AG10803 (cell line): ENCODE measurements at places on chromosomes 12 and 14.

DNA sequence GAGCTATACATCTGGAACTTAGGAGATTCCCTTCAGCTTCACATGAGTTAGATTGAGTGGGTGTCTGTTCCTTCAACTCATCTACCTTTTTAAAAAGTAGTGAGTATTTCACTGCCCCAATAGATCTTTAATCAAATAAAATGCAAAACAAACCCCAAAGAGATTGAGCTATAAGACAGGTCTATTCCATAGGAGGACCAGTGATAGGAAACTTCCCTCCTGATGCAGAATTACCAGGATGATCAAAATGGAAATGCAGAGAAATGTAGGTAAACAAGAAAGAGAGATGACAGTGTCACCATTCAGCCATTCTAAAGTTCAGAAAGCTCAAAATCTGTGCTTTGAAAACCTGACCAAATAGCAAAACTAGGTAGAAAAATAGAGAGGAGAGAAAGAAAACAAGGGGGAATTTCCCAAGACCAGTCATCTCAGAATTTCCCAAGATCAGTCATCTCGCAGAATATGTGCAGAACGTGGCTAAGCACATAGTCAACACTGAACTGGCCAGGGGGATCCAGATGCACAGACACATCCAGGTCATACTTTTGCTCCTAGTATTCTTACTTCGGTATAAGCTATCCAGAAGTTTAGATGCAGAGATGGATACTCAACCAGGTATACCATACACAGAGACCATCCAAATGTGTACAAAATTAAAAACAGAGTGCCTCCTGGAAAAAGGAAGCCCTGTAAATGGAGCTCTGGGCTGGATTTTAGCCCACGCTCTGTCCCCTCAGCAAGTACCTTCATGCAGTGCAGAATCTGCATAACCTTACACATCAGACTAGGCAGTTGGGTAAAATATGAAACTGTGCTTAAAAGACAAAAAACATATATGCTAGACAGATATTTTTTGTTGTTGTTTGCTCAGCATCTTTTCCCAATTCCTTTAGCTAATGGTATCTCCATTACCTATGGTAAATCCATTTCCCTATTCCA, 27.4 kb downstream of the SLC41A2 start:
- DNase-seq = peak; percentile 51

DNA sequence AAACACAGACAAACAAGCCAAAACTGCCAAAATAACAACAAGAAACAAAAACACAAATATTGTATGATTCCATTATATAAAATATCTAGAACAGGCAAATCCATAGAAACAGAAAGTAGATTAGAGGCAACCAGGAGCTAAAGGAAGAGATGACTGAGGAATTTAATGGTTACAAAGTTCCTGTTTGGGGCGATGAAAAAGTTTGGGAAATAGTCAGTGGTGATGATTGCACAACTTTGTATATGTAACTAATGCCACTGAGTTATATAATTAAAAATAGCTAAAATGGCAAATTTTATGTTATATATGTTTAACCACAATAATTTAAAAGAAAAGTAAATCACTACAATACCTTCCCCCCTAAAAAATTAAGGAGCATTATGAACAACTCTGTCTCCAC, 24.5 kb downstream of the GNPTAB start:
- DNase-seq = no peak

- no peak for DNase-seq
Measured at GRCh38 chr12:52575256-52575655, 1.6 kb upstream of the KRT74 start.

GRCh38 chr14:63745858-63746425, 18.1 kb upstream of the SGPP1 start:
- DNase-seq = no peak

GRCh38 chr12:56983386-56983785, 23.0 kb downstream of the ZBTB39 start:
- no peak for DNase-seq
